ENCODE measurements at places on chromosomes 2 and 18.

- no peak for DNase-seq
These were observed 3.2 kb upstream of the SERPINE2 start for GRCh38 chr2:224042191-224042696.

DNA sequence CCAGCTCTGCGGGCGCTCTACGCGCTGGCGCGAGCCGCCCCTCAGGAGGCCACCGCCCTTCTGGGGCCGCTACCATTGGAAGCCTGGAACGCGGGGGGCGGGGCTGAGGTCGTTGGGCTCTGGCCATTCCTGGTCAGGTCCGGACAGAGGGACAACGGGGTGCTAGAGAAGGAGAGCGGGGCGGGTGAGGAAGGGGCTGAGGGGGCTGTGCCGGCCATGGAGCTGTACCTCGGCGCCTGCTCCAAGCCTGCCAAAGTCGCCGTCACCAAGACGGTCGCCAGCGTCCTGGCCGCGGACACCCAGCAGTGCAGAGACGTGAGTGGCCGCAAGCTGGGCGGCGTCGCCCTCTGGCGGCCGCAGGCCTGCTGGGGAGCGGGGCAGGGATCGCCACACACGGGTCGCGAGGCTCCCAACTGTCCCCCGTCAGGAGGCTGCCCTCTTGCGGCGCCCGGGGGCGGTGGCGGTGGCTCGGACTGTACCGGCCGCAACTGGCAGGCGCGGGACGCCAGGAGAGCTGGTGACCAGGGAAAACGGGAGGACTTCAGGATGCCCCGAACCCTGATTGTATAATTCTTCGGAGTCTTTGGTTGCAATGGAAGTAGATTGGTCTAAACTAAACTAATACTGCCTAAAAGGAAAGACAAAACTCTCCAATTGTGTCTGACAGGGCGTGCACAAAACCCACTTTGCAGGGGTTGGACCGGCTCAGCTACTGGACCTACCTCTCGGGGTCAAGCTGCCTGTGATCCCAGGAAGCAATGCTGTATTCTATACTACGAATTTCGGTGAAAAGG is at the start of gene FSIP2:
Gene FSIP2 (plus strand): TSS at position 126 of the 794 bp plus-strand sequence. CDS start 91 bp downstream, at position 217.
- DNase-seq = peak; percentile 3

DNA sequence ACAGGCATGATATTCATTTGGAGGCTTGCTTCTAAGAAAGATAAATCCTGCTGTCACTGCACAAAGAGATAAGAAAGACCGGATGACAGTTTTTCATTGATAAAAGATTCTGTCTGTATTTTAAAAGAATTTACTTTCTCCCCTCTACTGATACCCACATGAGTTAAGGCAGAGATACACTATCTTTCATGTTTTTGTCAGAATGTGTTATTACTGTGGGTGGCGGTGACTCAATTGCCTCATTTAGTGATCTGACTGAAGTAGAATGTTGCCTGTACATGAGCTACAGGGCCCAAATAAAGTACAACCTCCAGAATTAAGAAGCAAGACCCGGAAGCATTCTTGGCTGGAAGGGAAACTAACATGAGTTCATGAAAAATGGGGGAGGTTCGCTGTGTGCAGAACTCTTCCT is 480.0 kb downstream of the SLC4A3 start:
- DNase-seq = no peak

DNA sequence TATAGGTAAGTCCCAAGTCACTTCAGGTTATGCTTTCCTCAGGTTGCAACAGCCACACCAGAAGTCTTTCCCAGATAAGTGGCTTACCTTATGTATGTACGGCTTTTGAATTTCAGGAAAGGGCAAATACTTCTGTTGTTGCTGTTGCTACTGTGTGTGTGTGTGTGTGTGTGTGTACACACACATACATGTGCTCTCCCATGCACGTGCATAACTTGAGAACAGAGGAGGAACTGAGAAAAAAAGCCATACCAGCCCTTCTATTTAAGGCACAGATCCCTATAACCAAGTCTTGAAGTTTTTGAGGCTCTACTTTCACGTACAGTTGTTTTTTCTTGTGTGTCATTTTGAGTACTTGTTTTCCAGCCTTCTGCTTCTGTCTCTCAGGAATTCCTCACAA is 62.4 kb downstream of the WDPCP start:
- DNase-seq = no peak

DNA sequence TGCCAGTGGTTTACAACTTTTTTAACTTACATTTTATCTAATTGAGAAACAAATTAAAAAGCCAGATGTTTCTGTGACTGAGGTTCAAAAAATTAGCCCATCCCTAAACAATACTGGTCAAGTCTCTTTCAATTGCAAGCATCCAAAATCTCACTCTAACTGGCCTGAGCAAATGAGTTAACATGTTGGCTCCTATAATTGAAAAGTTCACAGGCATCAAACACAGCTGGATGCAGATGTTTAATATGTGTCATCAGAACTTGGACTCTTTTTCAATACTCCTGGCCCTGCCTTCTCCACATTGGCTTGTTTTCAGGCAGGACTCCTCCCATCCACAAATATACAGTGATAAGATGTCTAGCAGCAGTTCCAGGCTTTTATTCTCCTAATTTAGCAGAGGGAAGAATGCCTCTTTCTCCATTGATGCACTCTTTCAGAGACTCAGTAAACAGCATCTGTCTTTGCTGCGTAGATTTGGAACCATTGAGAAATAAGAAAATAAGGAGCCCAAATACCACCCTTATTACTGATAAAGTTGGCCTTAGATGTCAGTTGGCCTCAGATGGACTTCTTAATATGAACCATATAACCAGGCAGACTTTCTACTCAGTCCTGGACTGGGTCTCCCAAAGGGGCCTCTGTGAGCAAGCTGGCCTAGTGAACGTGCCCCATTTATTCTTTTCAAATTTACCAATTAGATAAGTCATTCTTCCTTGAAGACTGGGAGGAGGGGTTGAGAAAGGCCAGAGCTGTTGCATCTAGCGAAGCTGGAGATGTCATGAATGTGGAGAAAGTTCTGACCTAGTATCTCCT is 30.4 kb upstream of the FN1 start:
- no peak for DNase-seq

- no peak for DNase-seq
These were observed 12.1 kb upstream of the PXDN start for GRCh38 chr2:1756456-1756855.

- no peak for DNase-seq
These were observed 365.0 kb upstream of the CDH2 start for GRCh38 chr18:28541934-28542333.

GRCh38 chr18:48358868-48359267 is 50.3 kb downstream of the ZBTB7C start:
- no peak for DNase-seq

DNA sequence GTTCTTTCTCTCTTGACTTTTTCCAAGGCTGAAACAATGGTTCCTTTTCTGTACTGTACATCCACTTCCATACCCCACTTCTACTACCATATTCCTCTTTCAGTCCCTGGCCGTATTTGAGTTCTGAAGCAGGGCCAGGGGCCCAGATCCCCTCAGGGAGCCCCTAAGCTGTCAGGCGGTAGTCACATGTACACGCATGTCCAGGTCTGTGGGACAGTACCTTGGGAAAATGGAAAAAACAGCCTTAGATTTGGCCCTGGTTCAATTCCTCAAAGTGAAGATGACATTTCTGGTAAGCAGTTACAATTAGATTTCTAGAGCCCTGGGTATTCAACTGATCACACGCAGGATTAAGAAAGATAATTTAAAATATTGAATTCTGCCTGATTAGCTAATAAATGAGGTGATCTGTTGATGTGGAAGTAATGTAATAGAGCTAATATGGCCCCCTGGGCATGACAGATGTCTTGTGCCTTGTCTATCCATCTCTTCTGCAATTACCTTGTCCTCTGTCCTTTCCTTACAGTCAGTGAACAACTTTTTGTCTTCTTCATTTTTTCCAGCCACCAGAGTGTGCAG is 44.4 kb downstream of the MRPL33 start:
- no peak for DNase-seq

DNA sequence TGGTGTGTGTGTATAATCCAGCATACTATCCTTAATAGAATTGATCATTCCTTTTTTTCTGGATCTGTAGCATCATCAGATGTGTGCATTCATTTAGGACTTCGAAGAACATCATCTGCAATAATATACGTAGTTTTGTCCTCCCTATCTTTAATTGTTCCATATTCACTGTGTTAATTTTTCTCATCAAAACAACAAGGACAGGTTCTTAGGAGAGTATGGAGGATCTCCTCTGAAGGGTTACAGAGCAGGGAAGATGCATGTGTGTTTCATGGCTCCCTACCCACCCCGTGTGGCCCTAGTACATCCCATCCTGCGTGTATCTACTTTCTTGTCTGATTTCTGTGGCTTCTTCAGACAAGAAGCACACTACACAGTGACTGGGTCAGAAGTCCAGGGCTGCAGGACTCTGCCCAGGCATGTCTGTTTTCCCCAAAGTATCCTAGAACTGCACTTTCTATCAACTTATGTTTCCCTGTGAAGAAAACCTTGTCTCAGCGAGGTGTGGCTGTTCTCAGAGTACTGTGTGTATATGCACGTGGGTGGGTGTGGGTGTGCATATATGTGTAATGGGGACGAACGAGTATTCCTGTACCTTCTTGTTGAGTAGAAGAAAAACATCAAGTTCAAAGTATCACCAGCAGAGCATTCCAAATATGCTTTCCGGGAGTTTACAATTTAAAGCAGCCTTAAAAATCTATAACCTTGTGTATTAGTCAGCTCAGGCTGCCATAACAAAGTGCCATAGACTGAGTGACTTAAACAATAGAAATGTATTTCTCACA is 220.4 kb upstream of the FOSL2 start:
- no peak for DNase-seq

DNA sequence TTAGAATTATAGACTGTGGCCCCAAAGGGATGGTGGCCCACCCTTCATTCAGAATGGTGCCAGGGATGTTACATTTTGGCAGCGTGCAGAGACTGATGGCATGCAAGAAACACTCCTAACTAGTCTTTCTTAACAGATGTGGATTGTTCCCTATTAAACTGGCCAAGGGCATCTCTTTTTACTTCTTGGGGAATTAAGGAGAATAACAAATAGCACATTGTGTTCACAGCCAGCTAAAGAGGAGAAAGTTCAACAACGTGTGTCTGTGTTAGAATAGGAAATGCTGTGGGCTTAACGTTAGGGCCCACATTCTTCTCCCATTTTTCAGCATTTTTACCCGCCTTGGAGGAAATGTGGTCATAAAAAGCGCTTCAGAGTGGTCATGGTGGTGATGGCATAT is 404.8 kb downstream of the CDH2 start:
- DNase-seq = no peak

GRCh38 chr2:200467806-200468681 is 41.8 kb downstream of the KCTD18 start:
- peak; percentile 59 for DNase-seq

GRCh38 chr18:66557091-66557490 is 46.8 kb downstream of the CDH19 start:
- no peak for DNase-seq

- no peak for DNase-seq
These were observed 22.5 kb downstream of the ASB1 start for GRCh38 chr2:238449241-238449640.

DNA sequence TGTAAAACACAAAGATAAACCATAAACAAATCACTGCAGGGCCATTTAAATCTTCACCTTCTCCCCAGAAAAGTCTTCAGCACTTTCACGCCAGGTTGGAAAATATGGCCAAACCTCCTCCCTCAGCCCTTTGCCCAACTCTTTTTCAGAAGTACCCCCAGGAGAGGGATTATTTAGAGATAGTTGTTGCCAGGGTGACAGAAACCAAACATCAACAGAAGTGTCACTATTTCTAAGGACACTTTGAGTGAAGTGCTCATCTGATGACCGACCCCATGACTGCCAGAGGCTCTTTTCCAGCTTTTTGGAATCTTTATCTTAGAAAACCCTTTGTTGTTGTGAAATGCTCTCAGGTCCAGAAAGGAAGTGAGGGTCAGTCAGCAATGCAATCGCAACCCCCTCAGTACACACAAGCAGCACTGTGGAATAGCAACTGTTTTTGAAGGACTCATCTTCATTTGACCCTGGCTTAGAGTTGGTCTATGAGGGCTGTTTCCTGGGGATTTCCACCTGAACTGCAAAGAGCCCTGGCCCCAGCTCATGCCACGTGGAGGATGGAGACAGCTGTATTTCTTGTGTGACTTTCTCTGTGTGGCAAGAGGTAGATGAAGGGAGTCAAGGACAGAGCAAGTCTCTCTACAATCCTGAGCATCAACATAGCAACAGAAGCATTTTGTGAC is 114.0 kb upstream of the STON1 start:
- no peak for DNase-seq

GRCh38 chr18:80109676-80110078 is 615 bp downstream of the ADNP2 start:
- DNase-seq = peak; percentile 33

DNA sequence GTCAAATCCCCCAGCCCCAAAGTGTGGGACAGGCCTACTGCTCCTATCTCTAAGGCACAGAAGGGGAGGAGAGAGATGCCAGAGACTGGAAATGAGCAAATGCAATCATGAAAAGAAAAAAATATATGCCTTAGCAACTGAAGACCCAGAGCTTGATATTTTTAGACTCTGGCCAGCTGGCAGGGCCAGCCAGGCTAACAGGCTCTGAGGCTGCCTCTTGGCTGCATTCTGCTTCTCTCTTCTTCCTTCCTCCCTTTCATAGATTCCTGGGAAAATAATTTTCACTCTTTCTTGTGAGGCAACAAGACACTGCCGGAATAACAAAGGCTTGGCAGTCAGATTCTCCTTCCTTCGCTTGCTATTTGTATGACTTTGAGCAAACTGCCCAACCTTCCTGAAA is 209.1 kb downstream of the RAD51AP2 start:
- DNase-seq = no peak

DNA sequence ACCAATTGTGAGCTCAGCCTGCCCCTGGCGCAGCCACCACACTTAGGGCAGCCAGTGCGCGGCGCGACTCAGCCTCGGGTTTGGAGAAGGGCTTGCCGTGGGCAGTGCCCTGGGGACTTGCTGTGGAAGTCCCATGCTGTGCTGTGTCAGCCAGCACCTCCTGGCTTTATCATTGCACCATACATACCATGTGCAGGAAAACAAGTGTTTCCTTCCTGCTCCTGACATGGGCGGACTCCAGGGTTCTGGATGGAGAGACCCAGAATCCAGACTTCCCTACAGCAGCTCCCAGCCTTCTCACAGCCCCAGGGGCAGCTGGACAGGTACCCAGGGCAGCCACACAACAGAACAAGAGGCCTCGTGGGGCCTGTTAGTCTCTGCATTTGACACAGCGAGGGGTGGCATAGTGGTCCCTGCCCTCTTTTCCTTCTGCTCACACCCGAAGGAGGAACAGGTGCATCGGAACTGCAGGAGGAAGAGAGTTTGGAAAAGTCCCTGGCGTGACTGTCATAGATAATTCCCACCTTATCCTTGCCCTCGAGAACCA is 54.2 kb downstream of the SDC1 start:
- DNase-seq = no peak

GRCh38 chr2:38173683-38174082 is 97.7 kb upstream of the CYP1B1 start:
- no peak for DNase-seq

- no peak for DNase-seq
These were observed 127.1 kb downstream of the STK39 start for GRCh38 chr2:168120310-168120709.

DNA sequence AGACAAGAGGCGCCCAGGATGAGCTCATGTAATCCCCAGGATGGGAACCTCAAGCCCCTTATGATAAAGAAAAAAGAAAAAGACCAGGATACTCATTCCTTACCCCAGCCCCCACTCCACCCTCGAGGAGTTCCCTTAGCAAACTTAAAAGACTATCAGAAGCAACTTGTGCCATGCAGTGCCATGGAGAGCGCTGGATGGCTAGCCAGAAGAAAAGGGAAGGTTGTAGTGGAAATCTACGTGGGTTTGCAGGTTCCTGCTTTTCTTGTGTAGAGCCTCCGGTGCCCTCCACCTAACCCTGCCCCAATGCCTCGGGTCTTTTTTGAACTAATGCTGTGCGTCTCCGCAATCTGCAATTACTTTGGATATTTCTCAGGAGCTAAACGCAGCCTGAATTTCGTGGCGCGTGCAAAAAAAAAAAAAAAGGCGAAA is 16.2 kb upstream of the BCL11A start:
- DNase-seq = no peak

Data from CD4-positive, alpha-beta T cell treated with Interleukin-17A for 4 hours (primary cell).